ENCODE measurements at places on chromosomes 4 and X. TPM values are rescaled to one million over a fixed set of nuclear protein-coding genes. Genes with fewer than 3 reads are reported as not detected.

ALAS2 gene
- 8.3 TPM for total RNA-seq

TDO2 gene
- total RNA-seq, result not detected

RBMXL3 gene
- total RNA-seq, result not detected

SMR3B gene
- not detected for total RNA-seq

SNX12 gene
- total RNA-seq, result 40.1 TPM

PROM1 gene
- 5.2 TPM for total RNA-seq

ADAMTS3 gene
- 2.8 TPM for total RNA-seq

HPGD gene
- total RNA-seq, result 1.4 TPM

PRSS12 gene
- not detected for total RNA-seq

Measured in right atrium auricular region (tissue), 2 donors.